ENCODE measurements at places on chromosomes 4 and X.

- no peak for DNase-seq
These were observed 56.9 kb downstream of the USO1 start for GRCh38 chr4:75781305-75781704.

DNA sequence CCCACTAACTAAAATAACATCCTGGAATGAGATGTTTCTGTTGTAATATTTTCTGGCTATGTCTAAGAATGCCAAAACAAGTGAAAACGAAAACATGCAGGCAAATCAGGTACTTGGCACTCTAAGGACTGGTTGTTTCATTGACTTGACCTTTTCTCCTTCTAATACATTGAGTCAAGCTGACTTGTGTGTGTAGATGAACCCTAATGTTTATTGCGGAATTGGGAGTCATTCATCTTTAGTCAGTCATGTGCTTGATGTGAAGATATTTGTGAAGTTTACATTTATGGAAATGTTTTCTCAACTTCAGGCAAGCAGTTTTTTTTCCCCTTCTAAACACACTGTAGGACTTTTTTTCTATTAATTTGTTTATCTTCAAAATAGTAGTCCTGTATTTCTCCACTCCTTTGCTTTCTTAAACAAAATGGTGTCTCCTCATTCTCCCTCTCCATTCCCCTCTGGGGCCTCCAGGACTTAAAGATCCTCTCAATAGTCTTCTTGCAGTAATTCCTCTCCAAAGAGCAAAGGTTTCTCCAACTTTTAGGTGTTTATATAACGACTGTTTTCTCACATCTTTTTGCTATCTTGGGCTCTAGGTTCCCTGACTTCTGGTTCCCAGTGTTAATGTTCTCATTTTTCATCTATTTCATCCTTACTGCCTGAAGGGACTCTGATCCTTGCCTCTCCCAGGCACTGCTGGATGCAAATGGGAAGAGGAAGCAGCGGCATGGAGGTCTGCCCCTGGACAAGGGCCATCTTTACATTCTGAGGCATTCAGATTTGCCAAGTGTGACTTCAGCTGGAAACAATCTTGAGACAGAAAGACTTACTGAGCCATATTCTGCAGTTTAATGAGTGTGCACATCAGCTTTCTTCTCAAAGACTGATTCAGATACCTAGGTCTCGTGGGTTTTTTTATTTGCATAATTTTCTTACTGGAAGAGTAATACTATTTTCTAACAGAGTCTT lies 166.4 kb downstream of the ARHGAP6 start:
- DNase-seq: no peak

DNA sequence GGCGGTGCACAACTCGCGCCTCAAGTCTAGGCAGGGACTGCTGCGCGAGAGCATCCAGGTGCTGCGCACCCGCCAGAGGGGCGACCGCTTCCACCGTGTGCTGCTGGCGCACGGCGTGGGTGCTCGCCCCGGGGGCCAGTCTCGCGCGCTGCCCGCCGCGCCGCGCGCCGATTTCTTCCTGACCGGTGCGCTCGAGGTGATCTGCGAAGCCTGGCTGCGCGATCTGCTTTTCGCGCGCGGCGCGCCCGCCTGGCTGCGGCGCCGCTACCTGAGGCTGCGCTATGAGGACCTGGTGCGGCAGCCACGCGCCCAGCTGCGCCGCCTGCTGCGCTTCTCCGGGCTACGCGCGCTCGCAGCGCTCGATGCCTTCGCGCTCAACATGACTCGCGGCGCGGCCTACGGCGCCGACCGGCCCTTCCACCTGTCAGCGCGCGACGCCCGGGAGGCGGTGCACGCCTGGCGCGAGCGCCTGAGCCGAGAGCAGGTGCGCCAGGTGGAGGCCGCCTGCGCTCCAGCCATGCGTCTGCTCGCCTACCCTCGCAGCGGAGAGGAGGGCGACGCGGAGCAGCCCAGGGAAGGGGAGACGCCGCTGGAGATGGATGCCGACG lies 1.3 kb downstream of the CHST7 start:
- DNase-seq: peak; percentile 48

DNA sequence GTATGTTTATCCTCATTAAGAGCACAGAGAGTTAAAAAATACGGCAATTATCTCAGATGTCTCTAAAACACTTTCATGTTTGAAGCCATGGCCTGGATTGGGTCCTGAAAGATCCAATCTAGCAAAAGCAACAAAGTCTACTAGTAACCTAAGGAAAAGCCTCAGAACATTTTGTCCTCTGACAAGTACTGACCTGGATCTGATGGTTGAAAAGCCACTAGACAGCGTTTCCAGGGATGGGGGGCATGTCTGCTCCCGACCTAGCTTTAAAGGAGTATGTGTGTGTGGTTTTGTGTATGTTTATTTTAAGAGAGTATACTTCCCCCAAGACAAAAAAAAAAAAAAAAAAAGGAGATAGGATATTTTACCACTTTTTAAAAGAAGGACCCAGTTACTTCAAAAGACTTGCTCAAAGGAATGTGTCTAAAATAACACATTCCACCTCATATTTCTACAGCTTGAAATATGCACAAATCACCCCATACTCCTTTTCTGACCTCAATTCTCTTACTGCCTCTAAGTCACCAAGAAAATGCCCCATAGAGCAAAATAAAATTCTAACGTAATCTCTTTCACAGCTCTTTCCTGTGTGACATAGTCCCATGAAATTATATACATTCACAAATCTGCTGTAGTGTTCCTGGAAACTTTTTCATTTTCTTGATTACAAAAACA lies 189.0 kb upstream of the TTC29 start:
- DNase-seq: no peak

DNA sequence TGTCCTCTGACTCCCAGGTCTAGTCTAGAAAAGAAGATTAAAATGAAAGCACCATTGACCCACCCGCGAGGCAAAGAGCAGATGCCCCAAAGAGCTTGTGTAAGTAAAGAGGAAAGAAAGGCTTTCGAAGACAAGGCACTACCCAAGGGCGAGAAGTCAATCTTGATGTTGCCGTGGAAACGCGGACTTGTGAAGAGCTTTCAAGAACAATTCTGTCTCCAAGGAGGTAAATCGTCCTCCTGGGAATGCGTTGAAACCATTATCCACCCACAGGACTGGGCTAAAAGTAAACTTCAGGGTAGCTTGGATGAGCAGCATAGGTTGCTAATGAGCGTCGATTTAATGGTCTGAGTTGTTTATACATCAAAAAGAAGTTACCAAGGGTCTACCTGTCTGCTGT lies 189.3 kb downstream of the DHRSX start:
- DNase-seq: no peak

DNA sequence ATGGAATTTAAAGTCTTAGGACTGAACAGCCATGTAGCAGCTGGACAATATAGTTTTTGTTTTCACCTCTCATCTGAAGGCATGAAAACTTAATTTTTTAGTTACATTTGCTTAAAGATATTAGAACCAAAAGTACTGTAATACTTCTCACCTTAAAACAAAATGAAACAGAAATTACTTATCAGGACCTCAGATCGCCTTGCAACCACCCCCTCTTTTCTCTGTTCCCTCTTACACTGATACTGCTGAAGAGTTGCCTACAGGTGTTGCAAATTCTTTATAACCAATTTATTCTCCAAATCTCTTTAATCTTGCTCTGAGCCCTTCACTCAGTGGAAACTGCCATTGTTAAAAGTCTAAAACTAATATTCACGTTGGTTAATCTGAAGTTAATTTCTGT lies 145.0 kb downstream of the SPCS3 start:
- no peak for DNase-seq

- peak; percentile 16 for DNase-seq
These were observed 429.3 kb downstream of the AFF2 start for GRCh38 chrX:148929686-148930085.
